ENCODE measurements at places on chromosomes 7 and 10.

- DNase-seq, result no peak
These were observed 138.8 kb upstream of the BTBD16 start for GRCh38 chr10:122132331-122132755.

DNA sequence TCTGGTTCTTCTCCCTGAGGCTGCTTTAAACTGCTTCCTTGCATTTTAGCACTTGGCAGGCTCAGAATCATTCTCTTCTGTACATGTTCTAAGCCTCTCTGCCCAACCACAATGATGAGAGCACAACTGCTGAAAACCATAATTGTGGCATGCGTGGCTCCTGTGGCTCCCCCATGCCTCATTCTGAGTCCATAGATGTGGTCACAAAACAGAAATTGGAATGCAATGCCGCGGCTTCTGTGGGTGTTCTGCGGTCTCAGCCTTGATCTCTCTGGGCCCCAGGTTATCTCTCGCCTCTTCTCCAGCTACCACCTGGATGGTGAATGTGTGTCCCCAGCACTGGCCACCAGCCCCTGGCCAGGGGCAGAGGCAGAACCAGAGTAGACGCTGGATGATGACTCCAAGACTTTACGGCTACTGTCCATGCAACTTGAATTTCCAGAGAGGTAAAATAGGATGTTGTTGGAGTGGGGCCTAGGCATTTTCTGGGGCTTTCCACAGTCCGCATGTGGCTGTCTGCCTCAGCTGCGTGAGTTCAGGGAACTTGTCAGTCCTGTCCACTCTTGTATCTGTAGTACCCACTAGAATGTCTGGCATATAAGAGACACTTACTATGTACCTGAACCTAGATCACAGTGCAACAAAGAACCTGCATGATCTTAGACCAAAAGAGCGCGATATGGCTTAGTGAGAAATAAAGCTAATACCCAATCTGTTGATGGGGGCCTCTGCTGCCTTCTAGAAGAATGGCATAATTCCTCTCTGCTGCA, 52.4 kb upstream of the ADRB1 start:
- DNase-seq, result no peak

DNA sequence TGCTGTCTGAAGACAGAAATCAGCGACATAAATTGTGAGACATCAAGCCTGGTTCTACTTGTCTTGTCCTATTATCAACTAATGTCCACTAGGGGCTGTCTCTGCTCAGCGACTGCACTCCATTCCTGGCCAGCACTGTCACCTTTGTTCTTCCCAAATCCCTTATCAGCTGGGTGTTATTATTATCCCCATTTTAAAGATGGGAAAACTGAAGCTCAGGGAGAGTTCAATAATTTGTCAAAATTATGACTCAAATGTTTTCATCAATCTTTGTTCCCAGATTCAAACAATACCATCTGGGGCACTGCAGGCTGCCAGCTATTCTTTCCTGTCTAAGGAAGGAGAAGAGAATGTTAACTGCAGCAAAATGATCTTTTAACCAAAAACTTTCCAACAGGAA, 431.6 kb upstream of the NFE2L3 start:
- DNase-seq, result no peak

- no peak for DNase-seq
These were observed 6.9 kb downstream of the WEE2 start for GRCh38 chr7:141715018-141715417.

- no peak for DNase-seq
These were observed 5.2 kb downstream of the NAMPT start for GRCh38 chr7:106279425-106280197.

- no peak for DNase-seq
These were observed 141.2 kb downstream of the LHPP start for GRCh38 chr10:124602646-124603365.
